ENCODE measurements at places on chromosomes 1 and 21.

GRCh38 chr1:169468982-169469381 is 16.8 kb downstream of the SLC19A2 start:
- no peak for DNase-seq

- DNase-seq: no peak
Measured at GRCh38 chr1:17757426-17757825, 2.3 kb downstream of the ACTL8 start.

- no peak for DNase-seq
Measured at GRCh38 chr1:90411185-90411584, 305.9 kb downstream of the BARHL2 start.

DNA sequence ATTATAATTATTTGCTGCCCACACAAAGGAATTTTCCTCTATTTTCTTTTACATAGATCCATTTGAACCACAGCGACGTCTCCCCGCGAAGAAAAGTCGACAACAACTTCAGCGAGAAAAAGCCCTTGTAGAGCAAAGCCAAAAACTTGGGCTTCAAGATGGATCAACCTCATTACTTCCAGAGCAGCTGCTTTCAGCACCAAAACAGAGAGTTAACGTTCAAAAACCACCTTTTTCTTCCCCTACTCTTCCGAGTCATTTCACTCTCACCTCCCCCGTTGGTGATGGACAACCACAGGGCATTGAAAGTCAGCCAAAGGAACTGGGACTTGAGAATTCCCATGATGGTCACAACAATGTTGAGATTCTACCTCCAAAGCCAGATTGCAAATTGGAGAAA is 7.2 kb downstream of the GORAB start:
- DNase-seq: no peak

GRCh38 chr1:153968408-153968807 is 706 bp downstream of the CREB3L4 start:
- no peak for DNase-seq

DNA sequence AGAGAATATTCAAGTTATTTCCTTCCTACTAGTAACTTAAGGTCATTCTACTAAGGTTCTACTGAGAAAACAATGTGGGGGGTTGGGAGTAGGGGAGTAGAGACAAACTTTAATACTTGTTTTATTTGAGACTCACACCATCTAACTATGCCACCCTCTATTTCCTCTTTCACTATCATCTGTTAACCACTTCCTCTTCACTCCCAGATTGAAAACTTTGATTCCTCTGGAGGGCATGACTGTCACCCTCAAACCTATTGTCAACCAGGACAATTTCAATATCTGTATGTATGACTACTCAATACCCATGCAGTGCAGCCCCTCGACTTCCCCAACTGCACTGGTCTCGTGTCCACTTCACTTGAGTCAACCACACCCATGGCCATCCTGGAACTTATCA is 165.6 kb upstream of the POGK start:
- no peak for DNase-seq
